ENCODE measurements at places on chromosomes 7 and 10. TPM values are rescaled to one million over a fixed set of nuclear protein-coding genes. Genes with fewer than 3 reads are reported as not detected.

- DNase-seq = peak; percentile 15
Observed at GRCh38 chr7:25386311-25386744, 158.0 kb upstream of the NPVF start.

DNA sequence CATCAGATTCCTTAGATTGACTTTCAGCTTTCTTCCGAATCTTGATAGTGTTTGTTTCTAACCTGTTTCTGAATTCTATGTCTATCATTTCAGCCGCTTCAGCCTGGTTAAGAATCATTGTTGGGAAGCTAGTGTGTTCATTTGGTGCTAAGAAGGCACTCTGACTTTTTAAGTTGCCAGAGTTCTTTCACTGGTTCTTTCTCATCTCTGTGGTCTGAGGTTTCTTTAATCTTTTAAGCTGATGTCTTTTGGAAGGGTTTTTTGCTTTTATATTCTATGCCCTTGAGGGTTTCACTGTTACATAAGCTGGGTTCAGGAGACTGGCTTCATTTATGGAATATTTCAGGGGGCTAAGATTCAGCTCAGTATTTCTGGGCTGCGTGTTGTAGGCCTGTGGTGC lies 104.5 kb upstream of the PRSS58 start:
- DNase-seq = no peak

- no peak for DNase-seq
Observed at GRCh38 chr7:150406312-150406566, 27.1 kb downstream of the ZNF775 start.

DNA sequence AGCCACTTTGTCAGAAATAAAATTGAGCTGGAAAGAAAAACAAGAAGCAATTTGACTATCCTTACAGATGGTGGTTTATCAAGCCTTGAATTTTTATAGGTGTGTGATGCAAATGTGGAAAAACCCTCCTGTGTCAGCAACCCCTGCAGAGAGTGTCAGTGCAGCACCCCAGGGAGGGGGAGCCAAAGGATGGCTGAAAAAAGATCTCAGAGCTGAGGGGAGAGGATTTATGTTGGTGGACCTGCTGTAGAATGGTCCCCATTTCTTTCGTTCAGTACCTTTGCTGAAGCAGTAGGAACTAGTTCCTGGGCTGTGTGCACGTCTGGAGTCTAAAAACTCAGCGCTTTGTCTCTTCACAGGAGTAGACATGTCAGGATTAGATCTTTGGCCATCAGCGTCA lies 239.0 kb downstream of the PHTF2 start:
- DNase-seq = no peak

GRCh38 chr10:122884166-122884565 lies 4.8 kb upstream of the FAM24B start:
- no peak for DNase-seq

DNA sequence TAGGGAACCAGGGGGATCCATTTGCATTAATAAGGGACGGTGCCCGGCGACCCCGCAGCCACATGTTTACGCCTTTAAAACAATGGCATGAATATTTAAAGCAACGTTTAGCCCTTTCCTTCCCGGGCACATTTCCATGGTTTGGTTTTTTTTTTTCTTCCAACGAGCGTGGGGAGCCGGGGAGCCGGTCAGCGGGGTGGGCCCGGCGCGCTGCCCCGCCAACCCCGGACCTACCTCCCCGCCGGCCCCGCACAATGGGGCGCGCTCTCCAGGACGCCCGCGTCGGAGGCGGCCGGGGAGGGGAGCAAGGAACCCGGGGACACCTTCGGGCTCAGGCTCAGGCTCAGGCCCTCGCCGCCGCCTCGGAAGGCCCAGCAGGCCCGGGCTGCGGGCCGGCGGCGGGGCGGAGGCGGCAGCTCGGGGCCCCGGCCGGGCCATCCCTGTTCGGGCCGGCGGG lies 1.0 kb downstream of the SEPHS1 start:
- DNase-seq = no peak

The KLLN gene
- total RNA-seq = 0.59 TPM

Measured in osteoblast (primary cell).